Colonic mucosa (tissue), 4 donors: ENCODE measurements at places on chromosomes 16 and 17. TPM values are rescaled to one million over a fixed set of nuclear protein-coding genes. Genes with fewer than 3 reads are reported as not detected.
A peak's percentile ranks its signal among the peaks of the same experiment; 100 is the strongest.

TMC8 gene
- total RNA-seq, result 5.3 TPM

YPEL3 gene
- 15.5 TPM for total RNA-seq

ZNF18 gene
- total RNA-seq, result 6.2 TPM

UBE2G1 gene
- total RNA-seq, result 70.1 TPM

SPECC1 gene
- 53.5 TPM for total RNA-seq

CDRT15 gene
- not detected for total RNA-seq

PRAC1 gene
- 328 TPM for total RNA-seq

TMEM132E gene
- total RNA-seq, result 0.10 TPM

GRCh38 chr17:50062293-50063243, 6.7 kb downstream of the ITGA3 start:
- peak; percentile 90 for DNase-seq

DNA sequence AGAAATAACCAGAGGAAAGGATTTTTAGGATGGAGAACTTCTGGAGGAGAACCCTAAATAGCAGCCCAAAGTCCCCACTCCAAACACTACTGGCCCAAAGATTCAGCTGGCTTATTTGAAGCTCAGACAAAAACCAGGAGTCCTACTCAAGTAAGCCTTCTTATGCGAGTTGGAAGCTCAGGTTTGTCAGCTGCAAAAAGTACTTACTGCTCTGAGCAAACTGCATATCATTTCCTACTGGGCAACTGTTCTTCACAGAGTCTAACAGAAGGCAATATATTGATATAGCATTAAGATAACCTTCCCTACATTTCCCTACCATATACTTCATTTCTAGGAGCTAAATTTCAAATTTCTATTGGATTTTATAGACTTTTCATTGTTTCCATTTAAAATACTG, 76.1 kb upstream of the CORO6 start:
- DNase-seq, result no peak

GRCh38 chr17:60328679-60329078, 63.3 kb downstream of the USP32 start:
- DNase-seq, result no peak

DNA sequence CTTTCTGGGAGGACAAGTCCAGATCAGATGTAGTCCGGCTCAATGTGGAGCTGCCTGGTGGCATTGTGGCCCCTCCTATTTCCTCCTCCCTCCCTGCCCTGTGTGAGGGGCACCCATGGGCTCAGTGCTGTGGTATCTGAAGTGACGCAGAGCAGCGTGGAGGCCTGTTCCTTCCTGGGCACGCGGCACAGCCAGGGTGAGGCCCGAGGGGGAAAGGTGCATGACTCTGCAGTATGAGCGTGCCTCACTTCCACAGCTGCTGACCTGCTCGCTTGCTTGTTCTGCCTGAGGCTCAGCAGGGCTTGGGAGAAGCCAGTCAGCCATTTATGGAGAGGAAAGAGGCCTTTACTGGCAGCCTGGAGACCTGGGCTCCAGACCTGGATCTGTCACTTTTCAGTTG, 11.7 kb downstream of the TMEM238L start:
- no peak for DNase-seq

DNA sequence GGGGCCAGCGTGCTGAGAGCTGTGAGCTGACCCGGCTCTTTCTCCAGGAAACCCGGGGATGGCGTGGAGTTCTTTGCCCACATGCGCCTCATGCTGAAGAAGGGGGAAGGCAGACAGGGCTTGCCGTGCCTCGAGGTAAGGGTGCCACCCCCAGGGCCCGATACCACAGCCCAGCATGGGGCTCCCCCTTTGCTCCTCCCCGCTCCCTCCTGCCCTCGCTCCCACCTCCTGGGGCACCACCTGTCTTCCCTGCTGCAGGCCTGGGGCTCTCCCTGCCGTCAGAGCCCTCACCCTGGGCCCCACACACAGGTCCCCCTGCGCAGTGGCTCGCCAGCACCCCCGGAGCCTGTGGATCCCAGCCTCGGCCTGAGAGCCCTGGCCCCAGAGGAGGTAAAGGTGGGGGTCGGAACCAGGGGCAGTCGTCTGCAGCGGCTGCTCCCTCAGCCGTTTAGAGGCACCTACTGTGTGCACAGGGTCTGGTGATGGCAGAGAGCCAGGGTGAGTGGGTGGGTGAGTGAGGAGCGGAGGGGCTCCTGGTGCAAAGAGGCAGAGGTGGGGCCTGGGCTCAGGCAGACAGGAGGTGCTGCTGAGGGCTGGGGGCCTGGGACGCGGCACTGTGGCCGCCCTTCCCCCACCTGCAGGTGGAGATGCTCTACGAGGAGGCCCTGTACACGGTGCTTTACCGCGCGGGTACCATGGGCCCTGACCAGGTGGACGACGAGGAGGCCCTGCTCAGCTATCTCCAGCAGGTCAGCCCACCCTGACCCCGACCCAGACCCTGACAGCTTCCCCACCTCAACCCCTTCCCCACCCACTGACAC, 5.6 kb downstream of the BAIAP3 start:
- DNase-seq, result no peak

DNA sequence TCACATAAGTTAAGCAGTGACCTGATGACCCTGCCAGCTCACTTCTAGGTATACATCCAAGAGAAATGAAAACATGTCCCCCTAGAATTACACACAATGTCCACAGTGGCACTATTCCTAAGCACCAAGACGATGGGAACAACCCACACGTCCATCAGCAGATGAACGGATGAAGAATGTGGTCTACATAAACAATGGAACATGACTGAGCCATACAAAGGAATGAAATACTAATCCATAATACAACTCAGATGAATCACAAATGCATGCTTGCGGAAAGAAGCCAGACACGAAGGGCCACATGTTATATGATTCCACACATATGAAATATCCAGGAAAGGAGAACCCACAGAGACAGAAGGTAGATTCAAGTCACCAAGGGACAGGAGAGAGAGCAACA, 17.4 kb downstream of the USP22 start:
- DNase-seq, result no peak

- peak; percentile 98 for DNase-seq
These were observed 1.4 kb downstream of the PRAC2 start for GRCh38 chr17:48724251-48725003.

DNA sequence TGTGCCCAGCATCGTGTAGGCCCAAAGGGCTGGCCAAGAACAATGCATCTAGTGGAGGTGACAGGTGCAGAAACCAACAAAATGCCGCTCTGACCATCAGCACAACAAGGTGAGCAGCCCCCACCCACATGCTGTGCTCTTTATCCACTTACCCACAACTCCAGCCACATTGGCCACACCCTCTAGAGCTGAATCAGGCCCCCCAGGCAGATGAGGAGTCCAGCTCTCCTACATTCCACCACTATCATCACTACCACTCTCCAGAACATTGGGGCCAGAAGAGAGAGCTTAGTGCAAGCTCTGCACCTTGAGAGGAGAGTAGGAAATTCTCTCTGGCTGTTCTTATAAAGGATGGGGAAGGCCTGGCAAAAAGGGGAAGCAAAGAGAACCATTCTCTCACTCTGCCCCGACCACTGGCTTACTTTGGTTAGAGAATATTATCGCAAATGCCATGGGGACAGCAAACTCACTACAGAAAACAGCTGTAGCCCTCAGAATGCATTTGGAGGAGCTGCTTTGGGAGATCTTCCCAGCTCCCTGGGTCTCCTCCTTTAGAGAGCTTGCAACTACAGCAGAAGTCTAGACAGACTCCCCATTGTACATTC, 75.0 kb downstream of the TMEM132E start:
- DNase-seq, result no peak

GRCh38 chr16:17235147-17235815, 235.5 kb downstream of the XYLT1 start:
- no peak for DNase-seq

DNA sequence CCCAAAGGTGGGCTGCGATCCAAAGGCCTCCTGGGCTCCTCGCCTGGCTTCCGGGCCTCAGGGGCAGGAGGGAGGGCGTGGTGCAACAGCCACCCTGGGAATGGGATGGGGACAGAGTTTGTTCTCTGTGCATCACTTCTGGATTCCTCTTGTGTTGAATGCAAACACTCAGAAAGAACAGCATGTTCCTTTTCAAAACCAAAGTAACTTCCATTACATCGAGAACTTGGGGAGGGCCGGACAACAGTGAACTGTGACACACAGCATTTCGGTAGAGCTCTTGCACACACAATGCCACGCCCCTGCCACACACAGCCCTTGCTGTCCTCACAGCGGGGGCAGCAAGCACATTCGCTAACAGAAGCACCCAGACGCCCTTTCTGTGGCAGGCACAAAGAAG, 36.1 kb upstream of the FASN start:
- DNase-seq, result no peak

DNA sequence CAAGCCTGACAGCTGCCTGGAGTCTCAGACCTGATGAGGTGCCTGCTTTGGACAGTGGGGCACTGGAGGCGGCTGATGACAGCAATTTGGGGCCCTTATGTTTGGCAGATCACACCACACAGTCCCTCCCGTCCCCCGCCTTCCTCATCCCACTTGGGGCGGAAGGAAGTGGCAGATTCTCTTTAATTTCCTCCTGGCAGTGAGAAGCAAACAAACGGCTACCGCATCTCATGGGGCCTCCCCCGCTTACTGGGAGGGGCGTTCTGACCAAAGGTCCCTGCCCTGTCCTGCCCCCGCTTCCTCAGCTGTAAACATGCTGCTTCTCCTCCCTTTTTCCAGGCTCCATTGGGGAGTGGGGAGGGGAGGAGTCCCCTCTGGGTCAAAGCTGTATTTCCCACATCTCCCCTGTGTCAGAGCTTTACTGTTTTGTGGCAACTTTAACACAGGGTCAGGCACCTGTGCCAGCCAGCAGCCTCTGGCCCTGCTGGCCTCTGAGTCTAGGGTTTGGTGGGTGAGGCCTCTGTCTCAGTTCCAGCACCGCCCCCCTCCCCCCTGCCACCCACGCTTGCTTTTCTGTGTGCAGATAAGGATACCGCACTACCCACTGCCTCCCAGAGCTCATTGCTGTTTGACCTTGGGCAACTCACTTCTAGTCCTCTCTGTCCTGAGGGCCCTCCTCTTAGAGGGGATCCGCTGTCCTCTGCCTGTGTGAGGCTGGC, 5.4 kb upstream of the NFATC3 start:
- peak; percentile 92 for DNase-seq

DNA sequence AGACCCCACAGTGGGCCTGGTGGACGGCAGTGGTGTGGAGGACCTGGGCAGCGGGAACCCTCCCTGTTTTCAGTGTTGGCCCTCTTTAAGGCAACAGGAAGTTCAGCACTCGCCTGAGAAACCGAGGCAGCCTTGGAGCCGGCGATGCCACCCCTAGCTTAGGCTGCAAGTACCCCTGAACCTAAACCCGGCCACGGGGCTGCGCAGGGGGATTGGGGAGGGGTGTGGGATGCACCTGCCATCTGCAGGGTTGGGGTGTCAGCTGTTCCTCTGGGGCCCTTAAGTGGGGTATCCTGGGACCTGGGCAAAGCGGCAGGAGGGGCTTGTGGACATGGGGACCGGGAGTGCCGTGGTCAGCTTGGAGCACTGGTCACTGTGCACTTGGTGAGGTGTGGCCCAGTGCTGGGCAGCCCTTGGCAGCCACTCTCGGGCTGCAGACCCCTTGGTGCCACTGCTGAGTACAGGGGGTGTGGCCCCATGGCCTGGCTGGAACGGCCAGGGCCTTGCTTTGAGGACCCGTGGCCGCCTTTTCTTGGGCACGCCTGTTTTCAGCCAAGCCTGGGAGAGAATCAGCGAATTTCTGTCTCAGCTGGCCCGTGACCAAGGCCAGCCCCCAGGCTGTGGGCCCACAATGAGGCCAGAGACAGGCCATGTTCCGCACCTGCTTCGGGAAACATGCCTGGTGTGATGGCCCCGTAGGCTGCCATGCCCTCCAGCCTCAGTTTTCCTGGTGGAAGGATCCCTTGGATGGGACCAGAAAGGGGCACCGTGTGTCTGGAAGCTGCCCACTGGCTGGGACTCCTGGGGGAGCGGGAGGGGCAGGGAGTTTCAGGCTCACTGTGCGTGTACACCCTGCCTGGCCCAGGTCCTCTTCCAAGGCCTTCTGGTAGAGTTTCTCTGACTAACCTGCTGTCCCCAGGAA, 4.1 kb upstream of the SLC25A10 start:
- no peak for DNase-seq

DNA sequence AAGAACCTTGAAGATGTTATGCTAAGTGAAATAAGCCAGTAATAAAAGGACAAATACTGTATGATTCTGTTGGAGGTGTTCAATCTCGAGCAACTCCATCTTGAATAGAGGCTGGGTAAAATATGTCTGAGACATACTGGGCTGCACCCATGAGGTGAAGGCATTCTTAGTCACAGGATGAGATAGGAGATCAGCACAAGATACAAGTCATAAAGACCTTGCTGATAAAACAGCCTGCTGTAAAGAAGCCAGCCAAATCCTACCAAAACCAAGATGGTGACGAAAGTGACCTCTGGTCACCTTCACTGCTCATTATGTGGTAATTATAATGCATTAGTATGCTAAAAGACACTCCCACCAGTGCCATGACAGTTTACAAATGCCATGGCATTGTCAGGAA, 98.1 kb downstream of the RGS9 start:
- DNase-seq, result no peak

- no peak for DNase-seq
These were observed 287.2 kb upstream of the HSBP1 start for GRCh38 chr16:83520596-83520995.

DNA sequence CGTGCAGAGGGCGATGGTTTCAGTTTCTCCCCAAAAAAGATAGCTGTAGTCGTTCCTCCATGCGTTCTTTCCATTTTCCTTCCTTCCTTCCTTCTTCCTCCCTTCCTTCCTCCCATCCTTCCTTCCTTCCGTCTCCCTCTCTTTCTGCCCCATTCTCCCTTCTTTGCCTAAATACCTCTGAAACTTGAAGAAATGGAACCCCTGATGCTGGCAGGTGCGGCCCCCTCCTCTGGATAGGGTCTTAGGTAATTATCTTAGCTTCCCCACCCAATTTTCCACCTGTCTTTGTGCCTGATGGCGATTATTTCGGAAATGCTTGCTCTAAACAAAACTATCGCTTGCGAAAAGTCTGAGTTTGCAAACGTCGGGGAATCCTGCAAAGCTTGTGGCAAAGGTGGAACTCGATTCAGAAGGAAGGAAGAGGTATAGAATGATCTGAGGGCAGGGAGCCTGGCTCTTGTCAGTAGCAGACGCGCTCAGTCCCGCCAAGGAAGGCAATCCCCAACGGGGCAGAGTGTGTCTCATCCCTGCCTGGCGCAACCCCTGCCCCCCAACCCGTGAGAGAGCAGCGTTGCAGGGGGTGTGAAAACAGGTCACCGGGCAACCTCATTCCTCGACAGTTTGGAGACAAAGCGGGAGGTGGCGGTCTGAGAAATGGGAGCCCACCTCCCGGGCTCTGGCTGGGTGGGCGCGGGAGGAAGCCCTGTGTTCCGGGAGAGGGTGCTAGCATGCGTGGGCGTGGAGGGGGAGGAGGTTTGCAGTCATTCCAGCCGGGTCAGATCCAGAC, 2.9 kb upstream of the CBX8 start:
- no peak for DNase-seq

DNA sequence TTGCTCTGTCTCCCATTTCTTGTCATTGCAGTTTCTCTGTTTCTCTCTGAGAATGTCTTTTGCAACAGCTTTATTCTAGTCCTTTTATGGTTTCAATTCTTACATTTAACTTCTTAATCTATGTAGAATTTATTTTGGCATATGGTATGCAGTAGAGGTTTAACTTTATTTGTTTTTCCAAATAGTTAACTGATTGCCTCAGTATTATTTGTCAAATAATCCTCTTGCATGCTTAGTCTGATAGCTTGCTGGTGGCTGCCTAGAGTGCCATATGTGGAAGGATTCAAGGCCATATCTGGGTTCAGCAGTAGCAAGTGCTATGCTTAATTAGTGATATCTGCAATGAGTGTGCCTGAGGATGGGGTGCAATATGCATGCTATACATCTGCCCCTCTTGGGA, 6.9 kb downstream of the SNTB2 start:
- DNase-seq, result no peak
